GM18507 (cell line): ENCODE measurements at places on chromosomes 2 and 18.

DNA sequence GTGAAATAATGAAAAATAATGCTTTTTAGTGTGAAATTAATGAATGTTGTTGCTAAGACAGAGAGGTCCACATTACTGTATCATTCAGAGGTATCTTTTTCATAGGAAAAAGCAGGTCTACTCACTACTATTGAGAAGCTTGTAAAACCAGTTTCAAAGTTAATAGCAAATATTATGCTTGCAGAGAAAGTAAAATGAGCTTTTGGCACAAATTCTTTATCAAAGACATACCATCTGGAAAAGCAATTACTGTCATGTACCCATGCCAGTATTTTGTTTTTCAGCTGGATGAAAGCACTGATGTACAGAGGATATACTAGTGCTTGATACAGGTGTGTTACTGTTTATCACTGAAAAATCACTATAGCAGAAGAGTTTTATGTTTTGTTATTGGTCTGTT lies 77.5 kb downstream of the NCOA1 start:
- DNase-seq: no peak

- no peak for DNase-seq
Measured at GRCh38 chr2:18814387-18814786, 225.0 kb upstream of the NT5C1B start.

DNA sequence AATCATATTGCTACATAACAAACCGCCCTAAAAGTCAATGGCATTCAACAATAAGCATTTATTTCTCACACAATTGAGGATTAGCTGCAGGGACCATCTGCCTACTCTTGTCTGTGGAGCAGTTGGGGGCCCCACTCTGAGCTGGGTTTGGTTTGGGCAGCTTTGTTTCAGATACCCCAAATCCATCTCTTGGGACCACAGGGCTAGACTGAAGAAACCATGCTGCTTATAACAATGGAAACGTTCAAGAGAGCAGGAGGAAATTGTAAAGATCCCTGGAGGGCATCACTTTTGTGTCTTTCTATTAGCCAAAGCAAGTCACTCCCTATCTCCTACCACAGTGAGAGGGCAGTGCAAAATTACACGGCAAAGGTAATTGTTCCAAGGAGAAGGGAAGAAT lies 146.5 kb upstream of the MGAT5 start:
- no peak for DNase-seq

GRCh38 chr18:56353663-56354260 lies 284.6 kb downstream of the TXNL1 start:
- DNase-seq: no peak

DNA sequence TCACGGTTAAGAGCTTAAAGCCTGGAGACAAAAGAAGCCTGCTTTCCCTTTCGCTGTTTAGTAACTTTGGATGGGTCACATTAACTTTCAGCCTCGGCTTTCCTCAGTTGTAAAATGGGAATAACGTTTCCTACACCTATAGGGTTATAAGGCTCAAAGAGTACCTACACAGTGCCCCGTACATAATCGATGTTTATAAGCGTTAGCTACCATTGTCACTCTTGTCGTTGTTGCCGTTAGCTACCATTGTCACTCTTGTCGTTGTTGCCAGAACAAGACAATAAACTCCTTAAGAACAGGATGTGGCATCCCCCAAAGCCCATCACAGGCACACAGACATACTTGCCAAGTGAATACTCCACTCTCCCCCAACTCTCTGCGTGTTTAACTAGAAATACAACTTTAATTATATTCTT lies 901 bp upstream of the MFSD6 start:
- no peak for DNase-seq

GRCh38 chr2:163640542-163641193 lies 95.1 kb downstream of the FIGN start:
- no peak for DNase-seq

- no peak for DNase-seq
Measured at GRCh38 chr2:172340394-172340793, 87.0 kb upstream of the ITGA6 start.

- DNase-seq: no peak
Measured at GRCh38 chr2:202038471-202039277, 5.0 kb downstream of the FZD7 start.

GRCh38 chr2:40344364-40344763 lies 107.5 kb downstream of the SLC8A1 start:
- DNase-seq: no peak

- no peak for DNase-seq
Measured at GRCh38 chr2:33512112-33512511, 35.7 kb downstream of the RASGRP3 start.

DNA sequence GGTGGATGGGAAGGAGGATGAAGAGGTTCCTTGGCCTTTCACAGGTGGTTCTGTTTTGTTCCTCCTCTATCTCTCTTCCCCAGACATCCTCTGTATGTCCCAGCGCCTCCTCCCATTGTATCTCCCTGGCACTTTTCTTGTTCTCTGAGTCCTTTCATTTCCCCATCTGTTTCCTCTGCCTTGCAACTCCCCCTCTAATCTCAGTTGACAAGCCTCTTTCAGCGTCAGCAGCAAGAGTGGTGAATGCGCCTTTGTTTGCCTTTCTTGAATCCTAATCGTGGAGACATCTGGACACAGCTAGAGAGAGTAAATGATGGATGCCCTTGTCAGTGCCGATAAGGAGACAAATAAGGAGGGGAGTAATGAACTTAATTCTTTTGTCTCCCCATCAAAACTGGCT lies 167.0 kb downstream of the NDUFA10 start:
- DNase-seq: no peak

DNA sequence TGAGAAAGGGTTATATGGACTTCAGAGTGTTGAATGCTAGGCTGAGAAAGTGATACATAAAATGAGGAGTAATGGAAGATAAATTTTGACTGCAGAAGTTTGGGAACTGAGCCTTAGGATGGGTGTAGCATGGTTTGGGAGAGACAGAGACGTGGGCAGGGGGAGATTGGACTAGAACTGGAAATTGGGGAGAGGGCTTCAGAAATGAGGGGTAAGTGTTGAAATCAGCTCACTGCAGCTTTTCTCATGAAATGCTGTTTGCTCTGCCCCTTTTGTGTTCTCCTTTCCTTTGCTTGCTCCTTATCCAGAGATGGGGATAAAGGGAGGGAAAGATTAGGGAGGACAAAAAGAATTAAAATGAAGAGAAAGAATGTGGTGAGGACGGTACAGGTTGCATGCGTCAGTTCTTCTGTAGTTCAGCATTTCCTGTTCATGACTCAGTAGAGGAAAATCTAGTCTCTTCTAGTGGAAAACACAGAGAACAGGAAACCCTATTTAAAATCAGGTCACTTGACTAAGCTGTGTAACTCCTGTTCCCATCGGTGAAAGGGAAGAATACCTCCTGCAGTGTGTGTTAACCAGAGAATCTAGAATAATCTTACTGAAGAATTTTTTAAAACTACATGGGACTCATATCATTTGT lies 105.6 kb downstream of the CRIM1 start:
- DNase-seq: no peak

DNA sequence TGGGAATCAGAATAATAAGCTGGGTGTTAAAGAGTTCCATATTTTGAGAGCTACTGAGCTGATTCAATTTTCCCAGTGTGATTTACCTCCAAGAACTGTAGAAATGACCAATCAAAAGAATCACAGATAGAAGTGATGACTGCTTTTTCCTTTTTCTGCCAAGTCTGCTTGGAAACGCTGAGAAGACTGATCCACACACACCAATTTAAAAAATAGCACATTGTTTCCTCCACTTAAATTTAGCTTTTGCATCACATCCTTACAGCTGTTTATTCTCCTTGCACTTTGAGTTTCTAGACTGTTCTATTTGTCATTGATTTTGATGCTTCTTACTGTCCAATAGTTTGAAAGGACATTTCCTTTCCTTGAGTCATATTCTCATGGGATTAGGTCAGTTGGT lies 590.3 kb upstream of the CHAC2 start:
- DNase-seq: no peak

GRCh38 chr18:23828426-23828825 lies 139.2 kb downstream of the LAMA3 start:
- DNase-seq: peak; percentile 23

DNA sequence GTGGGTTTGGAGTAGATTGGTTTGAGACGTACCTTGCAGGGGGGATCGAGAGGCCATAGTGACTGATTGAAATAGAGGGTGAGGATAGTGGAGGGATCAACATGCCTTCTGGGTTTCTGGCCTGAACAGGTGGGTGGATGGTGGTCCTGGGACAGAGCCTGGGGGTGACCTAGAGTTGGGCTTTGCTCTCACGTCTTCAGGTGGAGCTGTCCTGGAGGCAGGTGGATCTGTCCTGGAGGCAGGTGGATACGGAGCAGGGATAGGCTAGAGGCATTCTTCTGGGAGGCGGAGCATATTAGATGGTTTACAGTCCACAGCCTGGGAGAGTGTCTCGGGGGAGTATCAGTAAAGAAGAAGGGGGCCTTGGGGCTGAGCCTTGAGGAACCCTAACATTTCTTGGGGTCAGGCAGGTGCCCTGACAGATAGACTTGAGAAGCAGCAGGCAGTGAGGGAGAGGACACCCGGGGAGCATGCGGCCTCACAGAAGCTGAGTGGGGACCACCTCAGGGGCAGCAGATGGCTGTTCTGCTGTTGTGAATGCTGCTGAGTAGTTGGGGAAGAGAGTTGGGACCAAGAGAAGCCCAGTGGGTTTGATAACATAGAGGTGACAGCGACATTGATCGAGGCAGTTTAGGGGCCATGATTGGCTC lies 1.6 kb downstream of the CAPN10 start:
- DNase-seq: no peak

GRCh38 chr2:209044307-209044706 lies 379.5 kb upstream of the MAP2 start:
- no peak for DNase-seq

DNA sequence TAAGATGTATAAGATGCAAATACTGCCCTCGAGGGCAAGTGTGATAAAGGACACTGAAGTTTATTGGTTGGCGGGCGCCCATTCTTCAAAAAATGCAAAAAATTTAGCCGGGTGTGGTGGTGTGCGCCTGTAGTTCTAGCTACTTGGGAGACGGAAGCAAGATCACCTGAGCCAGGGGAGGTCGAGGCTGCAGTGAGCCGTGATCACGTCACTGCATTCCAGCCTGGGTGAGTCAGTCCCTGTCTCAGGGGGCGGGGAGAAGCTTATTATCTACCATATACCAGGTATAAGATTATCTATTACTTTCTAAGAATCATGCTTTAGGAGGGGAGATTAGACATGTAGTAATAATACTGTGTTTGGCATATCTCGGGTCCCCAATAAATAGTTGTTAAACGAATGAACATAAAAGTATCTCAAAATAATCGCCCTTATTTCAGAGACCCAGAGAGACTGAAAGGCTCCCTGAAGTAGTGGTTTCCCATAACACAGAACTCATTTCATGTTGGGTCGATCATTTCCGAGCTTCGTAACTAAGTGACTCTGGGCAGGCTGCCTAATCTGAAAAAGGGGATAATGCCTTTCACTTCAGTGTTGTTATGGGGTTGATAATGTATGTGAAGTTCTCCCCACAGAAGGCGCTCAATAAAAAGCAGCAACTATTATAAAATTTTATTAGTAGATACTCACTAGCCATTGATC lies 1.2 kb upstream of the SELENOI start:
- DNase-seq: no peak

- no peak for DNase-seq
Measured at GRCh38 chr2:30981096-30981495, 157.1 kb downstream of the GALNT14 start.

DNA sequence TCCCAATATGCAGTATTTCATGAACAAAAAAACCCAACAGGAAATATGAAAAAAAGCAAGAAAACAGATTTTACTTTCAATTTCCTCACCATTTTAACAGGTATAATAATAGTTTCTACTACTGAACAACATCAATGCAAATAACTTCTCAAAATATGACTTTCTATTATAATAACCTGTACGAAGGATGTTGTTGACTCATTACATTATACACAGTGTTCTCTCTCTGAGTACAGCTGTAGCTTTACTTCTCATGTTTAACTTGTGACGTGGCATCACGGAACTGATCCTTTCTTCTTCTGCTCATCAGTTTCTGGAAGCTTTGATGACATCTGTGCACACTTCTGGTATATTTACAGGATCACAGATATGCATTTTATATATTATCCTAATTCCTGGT lies 40.0 kb downstream of the FAM228A start:
- DNase-seq: peak; percentile 53

- DNase-seq: no peak
Measured at GRCh38 chr2:127740665-127741288, 39.5 kb downstream of the SFT2D3 start.
